Stimulated activated CD8-positive, alpha-beta memory T cell treated with anti-CD3 and anti-CD28 coated beads, Interleukin-7, amount 100 ng/mL, for 48 hours (primary cell): ENCODE measurements at places on chromosomes 4 and X.
A peak's percentile ranks its signal among the peaks of the same experiment; 100 is the strongest.

- no peak for DNase-seq
Observed at GRCh38 chrX:98380556-98380955, 1496.8 kb downstream of the RPA4 start.

DNA sequence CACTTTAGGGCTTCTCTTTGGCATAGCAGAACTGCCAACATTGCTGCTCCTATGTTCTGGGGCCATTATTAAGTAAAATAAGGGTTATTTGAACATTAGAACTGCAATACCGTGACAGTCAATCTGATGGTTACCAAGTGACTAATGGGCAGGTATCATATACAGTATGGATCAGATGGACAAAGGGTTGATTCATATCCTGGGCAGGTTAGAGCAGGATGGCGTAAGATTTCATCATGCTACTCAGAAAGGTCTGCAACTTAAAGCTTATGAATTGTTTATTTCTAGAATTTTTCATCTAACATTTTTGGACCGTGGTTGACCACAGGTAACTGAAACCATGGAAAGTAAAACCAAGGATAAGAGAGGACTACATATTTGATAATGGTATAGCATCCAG, 40.9 kb downstream of the BRCC3 start:
- no peak for DNase-seq

DNA sequence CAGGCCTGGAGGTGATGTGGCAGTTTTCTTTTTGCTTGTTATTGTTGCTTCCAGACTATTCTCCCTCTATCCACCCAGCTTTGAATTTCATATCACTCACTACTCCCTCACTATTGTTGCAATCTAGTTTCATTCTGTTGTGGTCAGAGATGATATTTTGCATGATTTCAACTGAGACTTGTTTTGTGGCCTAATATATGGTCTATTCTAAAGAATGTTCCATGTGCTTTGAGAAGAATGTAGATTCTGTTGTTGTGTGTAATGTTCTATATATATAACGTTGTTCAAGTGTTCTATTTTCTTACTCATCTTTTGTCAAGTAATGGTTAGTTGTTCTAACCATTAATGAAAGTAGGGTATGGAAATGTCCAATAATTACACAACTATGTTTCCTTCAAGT, 59.0 kb downstream of the THOC2 start:
- no peak for DNase-seq

GRCh38 chr4:38179690-38180377, 219.6 kb downstream of the PTTG2 start:
- DNase-seq = peak; percentile 34

GRCh38 chr4:40285692-40286091, 49.4 kb upstream of the CHRNA9 start:
- DNase-seq = no peak
